Fibroblast of the aortic adventitia (primary cell): ENCODE measurements at places on chromosomes 13 and 19.

DNA sequence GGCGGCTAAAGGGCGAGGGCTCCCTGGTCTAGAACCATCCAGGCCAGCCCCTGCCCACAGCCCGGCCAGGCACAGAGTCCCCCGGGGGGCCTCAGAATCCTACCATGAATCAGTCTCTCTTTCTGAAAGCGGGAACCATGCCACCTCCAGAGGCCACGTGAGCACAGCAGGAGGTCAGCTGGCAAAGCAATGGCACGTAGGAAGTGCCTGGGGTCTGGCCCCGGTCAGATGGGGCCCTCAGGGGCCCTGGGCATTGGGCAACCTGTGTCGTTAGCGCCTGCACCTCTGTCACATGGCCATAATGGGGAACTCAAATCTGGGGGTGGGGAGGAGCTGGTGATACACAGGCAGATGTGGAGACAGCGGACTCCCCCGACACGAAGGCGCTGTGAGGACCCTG, 8.8 kb downstream of the MFSD12 start:
- DNase-seq, result no peak

DNA sequence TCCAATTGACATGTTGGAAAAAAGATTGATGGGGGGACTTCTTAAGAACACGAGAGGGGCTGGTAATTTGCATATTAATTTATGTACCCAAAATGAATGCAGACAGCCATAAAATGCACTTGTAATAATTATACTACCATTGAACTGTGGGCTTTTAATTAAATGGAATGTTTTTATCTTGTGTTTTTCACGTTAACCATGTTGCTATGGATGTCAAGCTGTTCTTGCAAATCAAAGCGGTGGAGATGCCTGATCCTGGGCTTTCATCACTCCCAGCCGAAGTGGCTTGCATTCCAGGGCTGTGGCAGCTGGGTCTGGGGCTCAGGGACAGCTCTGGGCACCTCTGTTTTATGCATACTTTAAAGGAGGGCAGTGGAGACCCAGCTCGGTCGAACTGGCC, 179.4 kb upstream of the TMTC4 start:
- DNase-seq, result no peak

GRCh38 chr19:38251564-38252051, 4.6 kb downstream of the PPP1R14A start:
- no peak for DNase-seq

DNA sequence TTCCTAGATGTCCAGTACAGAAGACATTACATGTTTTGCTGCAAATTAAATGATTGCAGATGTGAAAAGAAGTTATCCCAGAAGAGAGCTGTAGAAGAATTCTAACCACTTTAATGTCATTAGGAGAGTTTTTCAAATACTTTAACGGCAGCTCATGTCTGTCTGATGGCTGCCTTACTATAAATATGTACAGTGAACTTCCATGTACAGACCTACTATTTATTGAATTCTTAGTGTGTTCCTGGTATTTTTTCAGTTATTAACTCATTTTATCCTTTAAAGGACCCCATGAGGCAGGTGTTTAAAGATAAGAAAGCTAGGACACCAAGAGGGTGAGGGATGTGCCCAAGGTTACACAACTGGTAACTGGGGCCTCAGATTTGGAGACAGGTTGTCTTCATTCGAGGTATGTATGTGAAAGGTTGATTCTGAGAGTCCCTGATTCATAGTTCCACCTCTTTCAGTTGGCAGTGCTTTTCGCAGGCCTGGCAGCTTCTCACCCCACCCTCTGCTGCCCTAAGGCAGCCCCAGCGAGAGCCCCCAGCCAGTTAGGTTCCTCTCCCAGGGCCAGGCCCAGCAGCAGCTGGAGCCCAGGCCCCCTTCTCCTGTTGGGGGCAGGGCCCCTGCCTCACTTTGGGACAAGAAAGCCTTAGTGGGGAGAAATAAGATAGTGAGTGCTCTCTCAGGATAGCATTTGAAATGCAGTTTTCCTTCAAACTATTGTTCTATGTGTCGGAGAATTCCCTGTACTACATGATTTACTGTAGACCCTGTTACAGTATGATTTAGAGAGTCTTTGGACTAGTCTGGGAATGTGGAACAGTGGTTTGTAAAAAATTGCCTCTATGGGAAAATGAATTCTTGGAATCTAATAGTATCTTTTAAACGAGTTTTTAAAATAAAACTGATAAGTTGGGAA, 67.7 kb upstream of the TEX29 start:
- peak; percentile 4 for DNase-seq

DNA sequence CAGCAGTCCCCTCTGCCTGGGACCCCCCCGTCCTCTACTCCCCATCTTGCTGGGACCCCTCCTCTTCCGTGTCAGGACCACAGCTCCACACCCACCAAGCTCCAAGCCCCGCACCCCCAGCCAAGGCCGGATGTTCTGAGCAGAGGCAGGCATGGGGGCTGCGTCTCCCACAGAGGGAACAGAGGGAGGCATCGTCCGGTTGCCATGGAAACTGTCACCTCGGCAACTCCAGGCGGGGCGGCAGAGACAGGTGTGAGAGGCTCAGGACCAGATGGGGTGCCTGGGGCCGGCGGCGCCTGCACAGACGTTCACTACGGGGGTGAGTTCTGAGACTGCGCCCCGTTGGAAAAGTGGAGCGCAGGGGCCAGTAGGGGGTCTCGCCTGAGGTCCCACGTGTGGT, 5.4 kb downstream of the RNU6-9 start:
- no peak for DNase-seq

DNA sequence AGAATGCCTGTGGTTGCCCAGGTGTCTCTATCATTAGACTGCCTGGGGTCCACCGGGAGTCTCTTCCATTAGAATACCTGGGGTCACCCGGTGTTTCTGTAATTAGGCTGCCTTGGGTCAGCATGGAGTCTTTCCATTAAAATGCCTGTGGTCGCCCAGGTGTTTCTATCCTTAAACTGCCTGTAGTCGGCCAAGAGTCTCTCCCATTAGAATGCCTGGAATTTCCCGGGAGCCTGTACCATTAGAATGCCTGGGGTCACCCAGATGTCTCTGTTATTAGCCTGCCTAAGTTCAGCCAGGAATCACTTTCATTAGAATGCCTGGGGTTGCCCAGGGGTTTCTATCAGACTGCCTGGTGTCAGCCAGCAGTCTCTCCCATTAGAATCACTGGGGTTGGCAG, 1492.8 kb downstream of the UQCRFS1 start:
- no peak for DNase-seq

DNA sequence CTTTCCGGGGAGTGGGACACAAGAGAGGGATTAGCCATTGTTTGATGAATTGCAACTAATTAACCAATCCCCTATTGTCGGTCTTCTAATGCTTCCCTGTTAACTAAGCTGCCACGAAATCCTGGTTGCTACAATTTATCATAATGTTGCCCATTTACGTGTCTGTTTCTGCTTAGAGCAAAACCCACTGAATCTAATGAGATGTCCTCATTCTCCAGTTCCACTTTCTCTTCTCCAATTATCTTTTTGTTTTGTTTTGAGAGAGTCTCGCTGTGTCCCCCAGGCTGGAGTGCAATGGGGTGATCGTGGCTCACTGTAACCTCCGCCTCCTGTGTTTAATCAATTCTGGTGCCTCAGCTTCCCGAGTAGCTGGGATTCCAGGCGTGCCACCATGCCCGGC, 5.2 kb upstream of the DPP9 start:
- DNase-seq, result no peak

GRCh38 chr19:46408664-46409039, 4.7 kb downstream of the CCDC8 start:
- peak; percentile 63 for DNase-seq

GRCh38 chr13:94330552-94331071, 148.9 kb downstream of the DCT start:
- DNase-seq, result no peak

DNA sequence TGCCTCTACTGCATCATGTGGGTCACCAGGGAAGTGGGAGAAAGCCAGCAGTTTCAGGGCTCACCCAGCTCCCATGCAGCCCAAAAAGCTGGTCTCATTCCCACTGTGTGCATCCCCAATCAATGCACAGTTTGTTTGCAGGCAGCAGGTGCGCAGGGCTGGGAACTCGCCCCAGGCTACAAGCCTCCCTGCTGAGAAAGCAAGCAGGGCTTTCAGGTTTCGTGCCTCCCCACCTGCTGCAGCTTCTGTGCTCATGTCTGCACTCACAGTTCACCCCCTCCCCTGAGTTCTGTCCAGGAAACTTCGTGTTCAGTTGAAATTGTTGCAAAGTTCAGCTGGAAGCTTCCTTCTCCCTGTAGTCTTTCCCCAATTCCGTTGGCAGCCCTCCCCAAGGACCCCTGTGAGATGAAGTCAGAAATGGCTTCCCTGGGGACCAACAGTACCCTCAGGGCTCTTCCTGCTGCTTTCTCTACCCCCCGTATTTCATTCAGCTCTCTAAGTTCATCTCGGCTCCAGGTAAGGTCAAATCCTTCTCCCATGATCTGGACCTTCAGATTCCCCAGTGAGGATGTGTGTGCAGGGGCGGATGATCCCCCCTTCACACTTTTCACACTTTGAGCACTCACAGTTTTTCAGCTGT, 10.3 kb upstream of the KLK3 start:
- no peak for DNase-seq

GRCh38 chr19:39942366-39942730, 7.9 kb upstream of the FCGBP start:
- DNase-seq, result no peak

DNA sequence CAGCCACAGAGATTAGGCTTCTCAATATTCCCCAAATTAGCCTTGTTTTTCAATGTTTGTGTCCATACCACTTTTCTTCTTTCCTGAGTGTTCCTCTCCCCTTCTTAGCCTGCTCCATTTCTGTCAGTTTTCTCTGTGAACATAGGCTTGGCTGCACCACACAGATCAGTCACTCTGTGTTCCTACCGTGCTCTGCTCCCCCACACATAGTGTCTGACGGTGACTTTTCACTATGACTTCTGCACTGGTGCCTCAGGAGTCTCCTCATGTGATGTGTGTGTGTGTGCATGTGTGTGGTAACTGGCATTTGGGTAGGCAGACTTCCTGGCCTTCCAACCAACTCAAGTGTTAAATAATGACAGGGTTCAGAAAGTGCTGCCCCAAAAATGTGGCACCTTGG, 47.9 kb upstream of the MYCBP2 start:
- DNase-seq, result no peak

DNA sequence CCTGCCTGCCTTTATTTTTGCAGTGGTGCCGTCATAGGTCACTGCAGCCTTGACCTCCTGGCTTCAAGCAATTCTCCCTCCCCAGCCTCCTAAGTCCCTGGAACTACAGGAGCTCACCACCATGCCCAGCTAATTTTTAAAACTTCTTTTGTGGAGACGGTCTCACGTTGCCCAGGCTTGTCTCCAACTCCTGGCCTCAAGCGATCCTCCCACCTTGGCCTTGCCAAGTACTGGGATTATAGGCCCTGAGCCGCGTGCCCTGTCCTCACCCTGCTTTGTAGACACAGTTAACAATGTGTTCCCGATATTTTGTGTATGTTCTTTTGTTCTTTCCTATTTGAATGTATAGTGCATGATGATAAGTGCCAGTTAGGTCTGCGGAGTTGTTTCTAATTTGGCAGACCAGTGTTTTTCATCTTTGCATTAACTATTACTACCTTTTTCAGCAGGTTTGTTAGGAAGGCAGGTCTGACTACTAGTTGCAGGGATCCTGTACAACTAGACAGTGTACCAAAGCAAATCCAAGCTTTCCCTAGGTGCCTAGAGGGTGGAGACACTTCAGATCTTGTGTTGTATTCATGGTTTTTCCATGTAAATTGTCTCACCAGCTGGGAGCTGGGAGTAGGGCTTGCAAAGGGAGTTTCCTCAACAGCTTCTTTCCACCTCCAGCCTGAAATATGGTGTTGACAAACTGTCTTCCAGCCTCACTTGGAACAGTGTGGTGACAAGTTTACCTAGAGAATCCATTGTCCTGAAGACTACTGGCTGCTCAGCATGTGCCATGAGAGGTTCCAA, 9.5 kb upstream of the WTIP start:
- DNase-seq, result no peak

DNA sequence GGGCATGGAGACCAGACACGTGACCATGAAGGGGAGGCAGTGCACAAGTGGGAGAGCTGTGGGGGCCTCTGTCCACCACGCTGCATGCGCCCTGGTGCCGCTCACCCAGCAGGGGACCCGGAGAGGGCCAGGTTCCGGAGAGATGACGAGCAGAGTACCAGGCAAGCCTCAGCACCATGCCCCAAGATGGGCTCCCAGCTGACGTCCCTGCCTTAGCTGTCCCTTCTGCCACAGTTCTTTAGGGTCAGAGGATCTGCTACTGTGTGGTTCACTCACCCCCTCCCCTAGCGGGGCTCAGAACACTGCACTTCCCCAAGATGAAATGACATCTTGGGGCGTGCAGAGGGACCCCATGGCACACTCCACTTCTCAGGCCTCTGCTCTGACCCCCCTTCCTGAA, 9.6 kb upstream of the PRKD2 start:
- DNase-seq, result no peak

GRCh38 chr19:55488986-55489710, 912 bp downstream of the SSC5D start:
- DNase-seq, result peak; percentile 31

DNA sequence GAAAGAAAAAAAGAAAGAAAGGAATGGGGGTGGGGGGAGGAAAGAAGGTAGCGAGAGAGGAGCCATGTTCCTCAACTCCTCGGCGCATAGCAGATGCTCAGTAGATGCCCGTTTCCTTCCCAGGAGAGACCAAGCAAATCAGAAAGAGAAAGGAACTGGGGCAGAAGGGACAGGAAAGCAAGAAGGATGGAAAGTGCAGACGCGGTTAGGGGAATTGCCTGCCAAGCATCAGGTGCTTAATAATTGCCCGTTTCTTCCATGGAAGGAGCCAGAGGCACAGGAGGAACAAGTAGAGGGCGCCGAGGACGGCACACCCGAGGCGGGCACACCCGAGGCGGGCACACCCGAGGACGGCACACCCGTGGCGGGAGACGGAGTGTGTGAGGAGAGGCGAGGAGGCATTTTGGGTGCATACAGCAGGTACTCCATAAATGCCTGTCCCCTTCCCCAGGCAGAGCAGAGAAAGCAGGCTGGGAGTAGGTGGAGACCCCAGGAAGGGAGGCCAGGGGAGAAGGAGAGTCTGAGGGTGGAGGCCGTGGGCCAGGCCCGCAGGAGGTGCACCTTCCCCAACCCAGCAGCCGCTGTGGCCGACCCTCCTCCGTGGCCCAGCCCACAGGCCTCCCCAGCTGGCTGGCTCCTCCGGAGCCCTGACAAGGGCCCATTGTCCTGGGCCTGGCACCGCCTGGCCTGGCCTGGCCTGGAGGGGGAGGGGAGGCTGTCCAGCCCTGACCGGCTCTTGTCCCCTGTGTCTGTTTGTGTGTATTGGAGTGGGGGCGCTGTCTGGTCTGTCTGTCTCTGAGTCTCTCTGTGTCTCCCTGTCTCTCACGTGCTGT, 14.6 kb downstream of the JOSD2 start:
- no peak for DNase-seq
